ENCODE measurements at places on chromosomes 3 and 15.

GRCh38 chr3:127083778-127084397, 101.0 kb downstream of the PLXNA1 start:
- DNase-seq, result no peak

GRCh38 chr3:173599673-173600072, 202.1 kb downstream of the NLGN1 start:
- no peak for DNase-seq

DNA sequence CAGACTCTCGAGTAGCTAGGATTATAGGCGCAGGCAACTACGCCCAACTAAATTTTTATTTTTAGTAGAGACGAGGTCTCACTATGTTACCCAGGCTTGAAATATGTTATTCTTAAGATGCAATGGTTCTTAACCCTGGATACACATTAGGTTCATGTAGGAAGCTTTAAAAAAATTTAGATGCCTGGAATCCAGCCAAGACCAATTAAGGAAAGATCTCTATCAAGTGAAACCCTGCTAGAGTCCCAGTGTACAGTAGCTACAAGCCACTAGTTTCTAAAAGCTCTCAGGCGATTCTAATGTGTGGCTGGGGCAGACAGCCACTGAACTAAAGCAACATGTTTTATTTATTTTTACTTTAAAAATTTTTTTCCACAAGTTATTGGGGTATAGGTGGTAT, 33.2 kb downstream of the TRIM69 start:
- no peak for DNase-seq

GRCh38 chr15:60554494-60554893, 75.6 kb upstream of the ICE2 start:
- DNase-seq, result no peak

GRCh38 chr3:129346695-129347457, 68.2 kb downstream of the HMCES start:
- DNase-seq, result no peak

DNA sequence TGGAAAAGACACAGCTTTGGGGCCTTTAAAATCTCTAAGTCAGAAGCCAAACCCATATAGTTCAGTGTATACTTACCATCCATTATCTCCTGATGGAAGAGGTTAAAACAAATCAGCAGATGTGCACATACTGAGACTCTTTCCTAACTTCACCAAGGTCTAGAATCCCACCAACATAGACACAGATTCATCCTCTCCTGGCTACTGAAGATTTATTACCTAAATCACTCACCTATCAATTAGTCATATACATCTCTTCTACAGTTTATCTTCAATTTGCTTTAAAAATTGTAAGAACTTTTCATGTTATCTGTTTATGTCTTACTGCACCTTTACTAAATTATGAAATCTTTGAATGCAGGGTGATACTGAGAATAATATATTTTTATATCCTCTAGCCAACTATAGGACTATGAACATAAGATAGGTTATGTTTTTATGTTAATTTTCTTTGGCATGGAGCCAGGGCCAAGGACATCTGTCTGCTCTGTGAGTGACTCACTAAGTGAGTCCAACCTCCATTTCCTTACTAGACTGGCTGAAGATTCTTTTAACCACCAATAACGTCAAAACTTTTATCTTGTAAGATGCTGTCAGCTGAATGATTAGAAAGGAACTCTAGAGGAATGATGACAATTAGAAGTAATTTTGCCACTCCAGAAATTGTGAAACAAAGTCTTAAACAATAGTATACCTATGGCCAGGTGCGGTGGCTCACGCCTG, 397.6 kb downstream of the FOXP1 start:
- no peak for DNase-seq
